ENCODE measurements at places on chromosomes 2 and 18.

- no peak for DNase-seq
Observed at GRCh38 chr2:10002681-10003080, 40.7 kb upstream of the KLF11 start.

GRCh38 chr2:199100326-199101110 is 357.2 kb downstream of the SATB2 start:
- no peak for DNase-seq

DNA sequence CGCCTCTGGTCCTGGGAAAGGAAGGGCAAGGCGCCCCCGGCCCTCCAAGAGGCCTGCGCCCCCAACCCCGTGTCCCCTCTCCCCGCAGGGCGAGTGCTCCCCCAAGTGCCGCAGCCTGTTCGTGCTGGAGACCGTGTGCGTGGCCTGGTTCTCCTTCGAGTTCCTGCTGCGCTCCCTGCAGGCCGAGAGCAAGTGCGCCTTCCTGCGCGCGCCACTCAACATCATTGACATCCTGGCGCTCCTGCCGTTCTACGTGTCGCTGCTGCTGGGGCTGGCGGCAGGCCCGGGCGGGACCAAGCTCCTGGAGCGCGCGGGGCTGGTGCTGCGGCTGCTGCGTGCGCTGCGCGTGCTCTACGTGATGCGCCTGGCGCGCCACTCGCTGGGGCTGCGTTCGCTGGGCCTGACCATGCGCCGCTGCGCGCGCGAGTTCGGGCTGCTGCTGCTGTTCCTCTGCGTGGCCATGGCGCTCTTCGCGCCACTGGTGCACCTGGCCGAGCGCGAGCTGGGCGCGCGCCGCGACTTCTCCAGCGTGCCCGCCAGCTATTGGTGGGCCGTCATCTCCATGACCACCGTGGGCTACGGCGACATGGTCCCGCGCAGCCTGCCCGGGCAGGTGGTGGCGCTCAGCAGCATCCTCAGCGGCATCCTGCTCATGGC is 52.4 kb downstream of the SLC66A2 start:
- DNase-seq: no peak

DNA sequence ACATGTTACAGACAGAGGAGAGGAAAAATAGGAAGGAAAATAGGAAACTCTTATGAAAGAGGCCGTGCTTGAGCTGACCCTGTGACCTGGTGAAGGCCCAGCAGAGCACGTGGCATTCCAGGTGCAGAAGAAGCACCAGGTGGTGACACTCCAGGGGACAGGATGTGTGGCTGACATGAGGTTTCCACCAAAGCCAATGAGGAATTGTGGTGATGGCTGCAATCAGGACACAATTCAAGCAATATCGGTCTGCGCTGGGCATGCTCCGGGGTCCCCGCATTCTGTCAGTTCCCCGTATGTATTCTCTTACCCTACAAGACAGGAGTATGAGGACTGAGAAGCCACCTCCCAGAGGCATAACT is 504.2 kb downstream of the EIPR1 start:
- DNase-seq: no peak

DNA sequence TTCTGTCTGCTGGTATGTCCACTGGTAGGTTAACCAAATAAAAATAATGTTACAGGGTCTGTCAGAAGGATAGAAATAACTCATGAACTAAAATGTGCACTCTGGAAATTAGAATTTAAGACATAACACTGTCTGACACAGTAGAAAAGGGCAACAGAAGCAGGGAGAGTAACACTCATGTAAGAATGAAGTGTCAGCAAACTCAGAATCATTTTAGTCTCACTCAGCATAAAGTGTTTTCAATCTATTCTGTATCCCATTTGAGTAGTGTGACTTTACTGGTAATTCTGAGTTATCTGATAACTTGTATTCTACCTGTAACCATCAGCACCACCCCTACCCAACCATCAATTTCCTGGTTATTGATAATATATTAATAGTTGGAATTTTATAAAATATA is 68.3 kb downstream of the PIAS2 start:
- DNase-seq: no peak

DNA sequence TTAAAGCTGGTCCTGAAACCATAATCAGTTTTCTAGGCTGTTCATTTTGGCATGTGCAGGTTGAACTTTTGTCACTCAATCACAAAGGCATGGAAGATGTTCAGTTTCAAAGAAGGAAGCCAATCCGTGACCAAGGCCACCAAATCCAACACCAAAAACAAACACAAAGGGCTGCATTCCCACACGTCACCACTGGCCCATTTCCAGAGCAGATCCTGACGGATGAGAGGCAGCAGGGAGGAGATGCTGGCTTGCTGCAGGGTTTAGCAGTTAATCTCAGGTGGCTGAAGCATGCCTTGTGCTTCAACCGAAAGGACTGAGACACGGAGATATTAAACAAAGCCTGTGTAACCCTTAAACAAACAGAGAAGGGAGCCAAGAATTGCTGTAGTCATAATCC is 191.9 kb upstream of the CTAGE1 start:
- DNase-seq: no peak

- DNase-seq: no peak
Observed at GRCh38 chr2:98883780-98884211, 52.2 kb downstream of the CRACDL start.

GRCh38 chr18:71327850-71328249 is 1039.0 kb downstream of the SOCS6 start:
- DNase-seq: peak; percentile 31

GRCh38 chr2:224585211-224586088 is at the start of gene CUL3:
Gene CUL3 (minus strand): TSS chr2:224585363. CDS start chr2:224585009, 354 bp downstream.
- peak; percentile 98 for DNase-seq

- DNase-seq: no peak
Observed at GRCh38 chr2:110140401-110140800, 24.8 kb upstream of the MALL start.

DNA sequence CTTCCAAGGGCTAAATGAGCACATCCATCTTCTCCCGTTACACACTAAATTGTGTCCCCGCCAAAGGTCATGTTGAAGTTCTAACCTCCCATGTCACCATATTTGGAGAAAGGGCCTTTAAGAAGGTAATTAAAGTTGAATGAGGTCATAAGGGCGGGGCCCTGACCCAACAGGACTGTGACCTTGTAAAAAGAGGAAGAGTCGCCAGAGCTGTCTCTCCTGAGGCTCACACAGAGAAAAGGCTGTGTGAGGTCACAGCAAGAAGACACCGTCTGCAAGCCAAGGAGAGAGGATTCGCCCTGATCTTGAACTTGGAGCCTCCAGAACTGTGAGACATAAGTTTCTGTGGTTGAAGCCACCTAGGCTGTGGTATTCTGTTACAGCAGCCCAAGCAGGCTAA is 24.1 kb downstream of the TRABD2A start:
- no peak for DNase-seq

GRCh38 chr2:10940596-10940995 is 28.9 kb downstream of the KCNF1 start:
- no peak for DNase-seq

DNA sequence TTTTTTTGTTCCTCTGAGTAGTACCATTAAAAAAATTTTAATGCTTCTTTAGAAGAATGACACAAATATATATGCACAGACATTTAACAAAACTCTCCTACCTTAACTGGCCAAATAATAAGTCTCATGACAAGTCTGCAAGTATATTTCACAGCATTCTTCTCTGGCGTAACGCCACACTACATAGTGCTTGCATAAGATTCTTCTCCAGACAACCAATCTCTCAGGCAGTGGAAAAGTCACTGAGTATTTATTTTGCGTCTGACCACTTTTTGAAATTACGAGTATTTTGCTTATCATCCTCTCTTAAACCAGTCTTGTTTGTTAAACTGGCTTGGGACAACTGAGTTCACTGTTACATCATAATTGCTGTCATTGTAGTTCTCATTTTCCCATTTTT is 749.2 kb downstream of the ADCYAP1 start:
- no peak for DNase-seq

DNA sequence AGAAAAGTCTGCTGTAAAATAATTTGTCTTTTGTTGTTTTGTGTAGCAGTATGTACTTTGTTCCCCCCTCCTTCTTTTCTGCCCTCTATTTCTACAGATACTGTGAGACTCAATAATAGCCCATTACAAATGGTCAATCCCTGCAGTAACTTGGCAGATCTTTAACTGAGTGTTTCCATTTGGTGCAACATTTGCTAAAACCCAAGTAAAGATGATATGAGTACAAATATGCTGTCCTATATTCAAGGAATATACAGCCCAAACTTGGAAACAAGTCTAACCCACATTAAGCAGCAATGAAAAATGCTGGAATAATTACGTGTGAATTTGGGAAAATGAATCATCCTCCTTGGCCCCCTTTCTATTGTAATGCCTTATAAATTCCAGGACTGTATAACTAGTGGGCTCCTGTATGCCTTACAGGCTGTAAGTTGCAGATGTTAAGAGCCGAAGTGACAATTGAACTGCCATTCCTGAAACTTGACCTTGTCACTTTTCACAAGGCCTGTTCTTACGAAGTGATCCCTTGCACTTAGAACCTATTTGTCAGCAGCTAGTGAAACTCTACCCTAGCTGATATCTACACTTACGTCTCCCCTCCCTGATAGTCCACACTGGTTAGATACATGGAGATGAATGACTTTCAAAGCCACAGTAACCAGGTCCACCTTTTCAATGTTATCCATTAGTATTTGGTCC is 104.9 kb downstream of the IRS1 start:
- no peak for DNase-seq

DNA sequence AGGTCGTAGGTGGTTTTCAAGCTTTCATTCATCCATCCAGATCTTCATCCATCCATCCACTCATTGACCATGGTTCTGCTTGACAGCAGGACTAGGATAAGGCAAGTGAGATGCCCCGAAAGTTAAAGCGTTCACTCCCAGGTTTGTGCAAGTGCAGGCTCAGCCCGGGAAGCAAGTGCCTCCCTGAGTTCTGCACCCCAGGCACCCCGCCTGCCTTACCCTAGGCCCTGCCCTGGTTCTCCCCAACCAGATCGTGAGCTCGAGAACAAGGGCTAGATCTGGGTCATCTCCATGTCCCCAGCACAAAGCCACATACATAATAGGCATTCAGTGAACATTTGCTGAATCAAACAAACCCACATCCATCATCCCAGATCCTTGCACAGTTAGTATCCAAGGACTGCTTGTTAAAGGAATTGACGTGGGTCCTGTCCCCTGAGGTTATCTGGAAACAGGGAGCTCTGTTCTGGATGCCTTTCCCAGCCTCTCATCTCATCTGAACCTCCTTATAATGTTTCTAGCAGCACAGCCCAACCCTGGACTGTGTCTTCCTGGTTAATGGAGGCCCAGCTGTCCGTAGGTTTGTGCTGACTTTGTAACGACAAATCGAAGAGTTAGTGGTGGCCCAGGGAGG is 116.1 kb upstream of the GPC1 start:
- no peak for DNase-seq

GRCh38 chr2:88054782-88055370 is 707 bp downstream of the KRCC1 start:
- DNase-seq: peak; percentile 49

DNA sequence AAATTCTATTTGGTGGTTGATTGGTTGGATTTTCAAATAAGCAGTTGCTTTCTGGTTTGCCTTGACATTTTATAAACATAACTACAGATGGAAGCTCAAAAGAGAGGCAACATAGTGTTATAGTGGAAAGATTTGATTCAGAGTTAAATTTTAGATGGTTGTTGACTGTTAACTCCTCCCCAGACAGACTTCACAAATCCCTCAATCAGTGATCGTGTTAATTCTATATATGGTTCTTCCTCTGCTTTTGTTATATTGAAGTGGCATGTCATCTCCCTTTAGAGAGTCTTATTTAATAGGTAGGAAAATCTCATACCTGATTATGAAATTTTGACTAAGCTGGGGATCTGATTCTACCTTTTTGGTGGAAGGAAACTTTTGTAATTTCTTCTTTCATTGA is 19.5 kb downstream of the DGUOK start:
- no peak for DNase-seq

- DNase-seq: no peak
Observed at GRCh38 chr2:169386722-169387121, 24.4 kb upstream of the LRP2 start.

Data from A673 (cell line).